Cerebellum (tissue), 4 donors: ENCODE measurements at places on chromosomes 11 and 22.

GRCh38 chr11:83613767-83614121, 327.6 kb upstream of the CCDC90B start:
- no peak for DNase-seq

DNA sequence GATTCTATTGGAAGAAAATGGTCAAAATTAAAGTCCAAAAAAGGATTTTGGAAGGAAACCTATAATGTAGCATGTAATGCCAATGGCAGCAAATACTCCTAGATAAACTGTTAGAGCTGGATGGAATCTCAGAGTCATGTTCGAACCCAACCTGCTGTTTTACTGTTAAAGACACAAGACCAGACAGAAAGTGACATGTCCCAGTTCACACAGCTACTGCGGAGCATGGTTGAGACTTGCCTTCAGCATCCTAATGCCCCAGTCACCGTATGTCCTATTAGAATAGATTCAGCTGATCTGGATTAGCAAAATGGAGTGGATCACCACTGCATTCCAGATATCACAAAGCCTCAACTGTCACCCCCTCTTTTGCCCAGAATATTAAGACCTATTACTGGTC, 14.9 kb downstream of the PISD start:
- no peak for DNase-seq

- DNase-seq: peak; percentile 57
These were observed 121.7 kb downstream of the SGSM3 start for GRCh38 chr22:40491990-40492631.

DNA sequence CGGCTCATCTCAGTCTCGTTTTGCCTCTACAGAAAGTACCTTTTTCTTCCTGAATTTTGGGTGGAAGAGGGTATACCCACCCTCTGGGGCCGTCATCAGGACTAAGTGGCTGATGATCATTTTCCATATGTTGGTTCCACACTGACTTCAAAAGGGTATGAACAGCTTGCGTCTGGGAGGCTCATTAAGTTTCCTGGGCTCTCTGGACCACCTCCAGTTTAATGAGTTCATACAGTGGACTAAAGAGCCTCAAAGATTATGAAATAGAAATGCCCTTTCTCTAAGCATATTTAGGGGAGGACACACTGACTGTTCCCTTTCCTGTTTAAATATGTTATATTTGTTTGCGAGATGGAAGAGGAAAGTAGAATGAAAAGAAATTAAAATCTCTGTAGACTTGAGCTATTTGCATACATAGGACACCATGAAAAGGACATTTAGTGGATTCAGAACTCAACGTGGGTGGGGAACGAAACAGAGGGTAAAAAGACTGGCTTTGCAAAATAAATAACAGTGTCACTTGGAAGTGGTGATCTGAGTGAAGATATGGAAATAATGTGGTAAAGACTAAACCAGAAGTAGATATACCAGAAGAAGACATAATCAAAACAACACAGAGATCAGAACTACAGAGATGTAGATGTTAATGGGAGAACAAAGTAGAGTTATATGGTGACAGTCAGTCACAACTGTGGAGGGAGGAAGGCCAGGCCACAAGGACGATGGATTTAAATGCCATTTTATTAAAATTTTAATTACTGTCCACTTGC, 18.7 kb downstream of the LDLRAD3 start:
- DNase-seq: no peak

- DNase-seq: no peak
These were observed at the start of gene OPCML for GRCh38 chr11:133531971-133532651. OPCML (minus strand) TSS chr11:133532501.

- no peak for DNase-seq
These were observed 3.9 kb downstream of the PACSIN2 start for GRCh38 chr22:43011079-43011478.

DNA sequence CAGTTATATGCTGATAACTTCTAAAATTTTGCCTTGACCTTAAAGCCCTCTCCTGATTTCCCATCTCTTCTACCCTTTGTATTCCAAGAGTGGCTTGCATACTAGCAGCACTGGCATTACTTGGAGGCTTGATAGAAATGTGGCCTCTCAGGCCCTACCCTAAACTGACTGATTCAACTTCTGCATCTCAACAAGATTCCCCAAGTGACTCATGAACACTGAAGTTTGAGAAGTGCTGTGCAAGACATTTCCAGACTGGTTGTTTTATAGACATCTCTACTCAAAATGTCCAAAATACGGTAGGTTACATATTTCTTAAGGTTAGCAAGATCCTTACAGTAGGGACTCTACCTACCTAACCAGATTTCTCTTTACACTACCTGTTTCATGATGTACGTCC, 48.6 kb downstream of the SESN3 start:
- DNase-seq: no peak

DNA sequence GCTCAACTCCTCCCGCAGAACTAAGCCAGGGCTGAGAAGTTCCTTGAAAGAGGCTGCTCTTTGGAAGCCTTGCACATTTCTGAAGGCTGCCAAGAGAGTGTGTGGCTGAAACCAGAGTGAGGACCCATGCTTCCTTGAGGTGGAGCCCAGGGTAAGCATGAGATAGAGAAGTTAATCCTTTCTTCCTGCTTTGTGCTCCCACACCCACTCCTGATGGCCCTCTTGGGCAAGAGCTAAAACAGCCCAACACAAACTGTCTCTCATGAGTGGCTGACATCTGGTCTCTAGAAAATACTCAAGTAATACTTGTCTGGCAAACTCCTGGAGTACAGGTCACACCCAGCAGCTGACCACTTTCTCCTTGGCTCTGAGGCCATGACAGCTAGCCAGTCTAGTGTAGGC, 523.7 kb downstream of the INSC start:
- no peak for DNase-seq

- DNase-seq: no peak
These were observed 235.6 kb downstream of the KCNA4 start for GRCh38 chr11:29781268-29781667.
